Airway epithelial cell (primary cell): ENCODE measurements at places on chromosomes 4 and X. TPM values are rescaled to one million over a fixed set of nuclear protein-coding genes. Genes with fewer than 3 reads are reported as not detected.

The KLB gene
- total RNA-seq: 0.07 TPM in 1 of 2 replicates, not detected in the other

The UGT2B7 gene
- total RNA-seq: 0.78 and 2.7 TPM in 2 replicates

The TBC1D8B gene
- 4.7 and 4.8 TPM in 2 replicates for total RNA-seq

The SPANXB1 gene
- not detected in 2 replicates for total RNA-seq

The DGKK gene
- total RNA-seq: not detected in 2 replicates

The HELQ gene
- 4.7 and 10.2 TPM in 2 replicates for total RNA-seq

The SPANXA2 gene
- not detected in 2 replicates for total RNA-seq

The VEGFD gene
- total RNA-seq: 0.07 TPM in 1 of 2 replicates, not detected in the other

The TRIM60 gene
- not detected in 2 replicates for total RNA-seq

The CPZ gene
- 0.14 TPM in 1 of 2 replicates, not detected in the other for total RNA-seq

The EGF gene
- total RNA-seq: 0.14 and 0.28 TPM in 2 replicates

The DUSP21 gene
- not detected in 2 replicates for total RNA-seq

The PABPC5 gene
- 0.07 TPM in 1 of 2 replicates, not detected in the other for total RNA-seq

The FAM47E gene
- total RNA-seq: 0.56 TPM in 1 of 2 replicates, not detected in the other

The DUX4 gene
- total RNA-seq: not detected in 2 replicates

The C1QTNF7 gene
- total RNA-seq: not detected in 2 replicates

The PNMA5 gene
- total RNA-seq: not detected in 2 replicates

The CT83 gene
- total RNA-seq: not detected in 2 replicates

The BEX1 gene
- 1.9 TPM in 1 of 2 replicates, not detected in the other for total RNA-seq

The TMEM271 gene
- total RNA-seq: not detected in 2 replicates

The DIPK2B gene
- total RNA-seq: not detected in 2 replicates

The SPANXA1 gene
- total RNA-seq: not detected in 2 replicates

The CC2D2A gene
- total RNA-seq: 10.8 and 11.4 TPM in 2 replicates

The VMA21 gene
- total RNA-seq: 29.9 and 41.0 TPM in 2 replicates
